ENCODE measurements at places on chromosomes 2 and 18. TPM values are rescaled to one million over a fixed set of nuclear protein-coding genes. Genes with fewer than 3 reads are reported as not detected.

ANKRD44 gene
- polyA plus RNA-seq: 0.35 TPM

KCNIP3 gene
- 2.0 TPM for polyA plus RNA-seq

CFAP210 gene
- 0.03 TPM for polyA plus RNA-seq

HOXD13 gene
- polyA plus RNA-seq: 0.01 TPM

CSRNP3 gene
- polyA plus RNA-seq: 0.05 TPM

SLC8A1 gene
- 0.27 TPM for polyA plus RNA-seq

MPPE1 gene
- polyA plus RNA-seq: 44.0 TPM

GRB14 gene
- polyA plus RNA-seq: 8.5 TPM

IL36RN gene
- polyA plus RNA-seq: not detected

RAB17 gene
- 0.52 TPM for polyA plus RNA-seq

NT5C1B gene
- not detected for polyA plus RNA-seq

KIAA2012 gene
- 0.03 TPM for polyA plus RNA-seq

FBXO15 gene
- polyA plus RNA-seq: 0.17 TPM

ATP5F1A gene
- polyA plus RNA-seq: 939 TPM

HJURP gene
- polyA plus RNA-seq: 0.10 TPM

GAREM1 gene
- polyA plus RNA-seq: 3.4 TPM

CDH19 gene
- 0.24 TPM for polyA plus RNA-seq

DCDC2C gene
- 0.13 TPM for polyA plus RNA-seq

SH2D6 gene
- 1.1 TPM for polyA plus RNA-seq

PIK3C3 gene
- polyA plus RNA-seq: 23.9 TPM

RSAD2 gene
- 2.7 TPM for polyA plus RNA-seq

ALPI gene
- polyA plus RNA-seq: not detected

REG3G gene
- 0.23 TPM for polyA plus RNA-seq

LRRC30 gene
- not detected for polyA plus RNA-seq

FAM117B gene
- 0.67 TPM for polyA plus RNA-seq

GPR35 gene
- polyA plus RNA-seq: 0.89 TPM

STARD6 gene
- polyA plus RNA-seq: not detected

HK2 gene
- polyA plus RNA-seq: 61.0 TPM

PLCL1 gene
- polyA plus RNA-seq: 4.3 TPM

SP9 gene
- polyA plus RNA-seq: 0.03 TPM

EFEMP1 gene
- 8.5 TPM for polyA plus RNA-seq

HOXD12 gene
- not detected for polyA plus RNA-seq

ABCB11 gene
- 0.01 TPM for polyA plus RNA-seq

RAB27B gene
- polyA plus RNA-seq: 0.03 TPM

ITGA6 gene
- polyA plus RNA-seq: 20.9 TPM

ITPRID2 gene
- 31.6 TPM for polyA plus RNA-seq

CGREF1 gene
- 6.6 TPM for polyA plus RNA-seq

RBKS gene
- 4.6 TPM for polyA plus RNA-seq

C18orf54 gene
- polyA plus RNA-seq: 0.29 TPM

CYRIA gene
- polyA plus RNA-seq: 3.8 TPM

ZNF512 gene
- polyA plus RNA-seq: 9.4 TPM

NBEAL1 gene
- polyA plus RNA-seq: 2.3 TPM

KRTCAP3 gene
- polyA plus RNA-seq: 0.26 TPM

SCN2A gene
- under 0.01 TPM for polyA plus RNA-seq

POTEE gene
- not detected for polyA plus RNA-seq

MROH2A gene
- not detected for polyA plus RNA-seq

IGFBP2 gene
- polyA plus RNA-seq: 8.2 TPM

DNER gene
- 0.10 TPM for polyA plus RNA-seq

SP5 gene
- polyA plus RNA-seq: 0.13 TPM

CCDC102B gene
- 1.5 TPM for polyA plus RNA-seq

PTPRM gene
- 27.9 TPM for polyA plus RNA-seq

KIF5C gene
- polyA plus RNA-seq: 0.72 TPM

TRIM54 gene
- polyA plus RNA-seq: 136 TPM

MAB21L4 gene
- polyA plus RNA-seq: not detected

NDC80 gene
- polyA plus RNA-seq: not detected

COL5A2 gene
- 2.4 TPM for polyA plus RNA-seq

DNAJC5G gene
- polyA plus RNA-seq: not detected

Measured in psoas muscle (tissue), 8 donors.